IMR-90 (cell line): ENCODE measurements at places on chromosomes 7 and 10. TPM values are rescaled to one million over a fixed set of nuclear protein-coding genes. Genes with fewer than 3 reads are reported as not detected.
A peak's percentile ranks its signal among the peaks of the same experiment; 100 is the strongest.

- H3K27me3 ChIP-seq: no peaks in the 10 kb centered on the region
- no peak overlapping the region for H3K4me3 ChIP-seq
- H3K36me3 ChIP-seq: no peaks in the 10 kb centered on the region
- no peaks in the 10 kb centered on the region for H3K4me1 ChIP-seq
Observed at GRCh38 chr10:8365935-8366911, 311.7 kb downstream of the GATA3 start.

The FKBP6 gene
- not detected in 2 replicates for total RNA-seq

GRCh38 chr10:22765660-22766547, 51.5 kb upstream of the PIP4K2A start:
- H3K36me3 ChIP-seq: no peaks in the 10 kb centered on the region
- no peaks in the 10 kb centered on the region for H3K4me1 ChIP-seq
- no peak overlapping the region for H3K27ac ChIP-seq
- H3K27me3 ChIP-seq: no peaks in the 10 kb centered on the region; the same call in 1 of the 2 replicates
- no peak overlapping the region for H3K4me3 ChIP-seq

- no peaks in the 10 kb centered on the region for H3K36me3 ChIP-seq
- H3K4me3 ChIP-seq: no peak overlapping the region
- peaks cover 3% of the 10 kb centered on the region for H3K4me1 ChIP-seq
- H3K27ac ChIP-seq: peak overlapping the region; percentile 36; the same call in 1 of the 2 replicates
- H3K27me3 ChIP-seq: no peaks in the 10 kb centered on the region
Observed at GRCh38 chr7:79822620-79823240, 311.9 kb upstream of the GNAI1 start.

GRCh38 chr7:158110034-158110590, 477.5 kb downstream of the PTPRN2 start:
- no peaks in the 10 kb centered on the region for H3K27me3 ChIP-seq
- no peak overlapping the region for H3K4me3 ChIP-seq
- no peaks in the 10 kb centered on the region for H3K36me3 ChIP-seq
- no peaks in the 10 kb centered on the region for H3K4me1 ChIP-seq
- no peak for DNase-seq
- H3K27ac ChIP-seq: no peak overlapping the region

DNA sequence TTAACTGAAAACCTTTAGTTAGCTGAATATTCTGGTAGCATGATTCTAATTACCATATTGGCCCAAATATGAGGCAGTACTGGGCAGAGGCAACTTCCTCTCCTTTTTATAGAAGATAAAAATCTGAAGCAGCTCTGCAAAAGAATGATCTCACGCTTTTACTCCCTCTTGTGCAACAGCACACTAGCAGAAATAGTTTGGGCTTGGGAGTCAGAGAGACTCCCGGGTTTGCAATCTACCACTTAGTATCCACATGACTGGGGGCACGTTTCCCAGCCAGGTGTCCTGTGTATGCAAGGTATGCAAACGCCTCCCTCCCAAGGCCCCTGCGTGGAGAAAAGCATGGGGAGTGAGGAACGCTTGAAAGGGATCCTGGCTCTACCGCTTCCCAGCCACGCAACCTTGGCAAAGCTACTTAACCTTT, 47.2 kb upstream of the RHEB start:
- H3K27ac ChIP-seq: no peak overlapping the region
- peak; percentile 67 for DNase-seq
- H3K4me3 ChIP-seq: no peak overlapping the region
- no peaks in the 10 kb centered on the region for H3K27me3 ChIP-seq

GRCh38 chr7:132440151-132440550, 136.1 kb downstream of the PLXNA4 start:
- H3K27me3 ChIP-seq: no peaks in the 10 kb centered on the region
- no peak overlapping the region for H3K4me3 ChIP-seq
- no peak overlapping the region for H3K27ac ChIP-seq
- no peaks in the 10 kb centered on the region for H3K36me3 ChIP-seq
- no peak for DNase-seq
- H3K4me1 ChIP-seq: no peaks in the 10 kb centered on the region

The GPER1 gene
- total RNA-seq: 2.0 and 2.2 TPM in 2 replicates

The SGCE gene
- 36.4 and 40.5 TPM in 2 replicates for total RNA-seq

The MGMT gene
- 11.1 and 11.5 TPM in 2 replicates for total RNA-seq
